ENCODE measurements at places on chromosomes 12 and 14. TPM values are rescaled to one million over a fixed set of nuclear protein-coding genes. Genes with fewer than 3 reads are reported as not detected.

DNA sequence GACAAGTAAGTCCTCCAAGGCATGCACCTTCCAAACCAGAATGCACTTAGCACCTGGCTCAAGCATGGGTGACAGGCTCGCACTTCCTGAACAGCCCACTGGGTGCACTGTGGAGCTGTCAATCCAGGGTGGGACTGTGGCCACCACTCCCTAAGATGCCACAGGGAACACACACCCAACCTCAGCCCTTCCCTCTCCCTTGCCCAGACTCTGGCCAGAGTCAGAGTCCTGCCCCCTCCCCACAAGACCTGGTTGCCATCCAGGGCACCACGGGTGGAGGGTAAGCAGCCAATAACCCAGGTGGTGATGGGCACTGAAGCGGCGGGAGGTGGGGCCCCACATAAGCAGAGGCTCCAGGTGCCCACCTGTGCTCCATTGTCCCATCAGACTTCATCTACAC is 160.6 kb downstream of the MYRFL start:
- no peak for DNase-seq

GRCh38 chr14:69651664-69652063 is 40.3 kb downstream of the SUSD6 start:
- no peak for DNase-seq

DNA sequence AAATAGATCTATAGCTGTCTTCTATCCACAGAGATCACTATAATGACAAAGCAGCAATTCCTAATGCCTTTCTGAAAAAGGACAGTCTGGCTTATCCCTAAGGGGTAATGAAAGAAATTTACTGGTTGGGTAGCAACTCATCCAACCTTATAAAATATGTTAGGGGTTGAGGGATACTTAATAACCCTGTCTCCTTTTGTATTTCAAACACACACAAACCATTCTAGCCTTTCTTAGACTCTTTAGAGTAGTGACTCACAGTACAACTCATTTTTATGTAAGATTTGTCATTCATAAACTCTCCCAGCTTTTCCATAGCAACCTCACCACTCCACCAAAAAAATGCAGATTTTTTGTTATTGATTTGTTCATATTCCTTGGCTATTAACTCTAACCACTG is 167.9 kb downstream of the FSCB start:
- DNase-seq = no peak

DNA sequence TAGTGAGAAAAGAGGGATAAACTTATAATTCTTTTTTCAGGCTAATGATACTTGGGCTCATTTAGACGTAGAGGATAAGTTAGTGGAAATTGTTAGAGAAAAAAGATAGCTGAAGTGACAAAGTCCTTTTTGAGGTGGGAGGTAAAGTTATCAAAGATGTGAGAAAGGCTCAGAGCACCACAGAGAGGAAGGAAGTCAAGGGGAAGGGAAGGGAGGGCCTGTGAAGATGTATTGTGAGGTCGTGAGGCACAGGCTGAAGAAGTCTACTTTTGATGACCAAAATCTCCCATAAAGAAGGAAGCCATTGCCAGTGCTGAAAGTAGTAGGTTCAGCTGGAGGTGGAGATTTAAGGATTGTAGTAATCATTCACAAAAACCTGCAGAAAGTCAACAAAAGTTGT is 19.4 kb upstream of the PTGDR start:
- DNase-seq = no peak

DNA sequence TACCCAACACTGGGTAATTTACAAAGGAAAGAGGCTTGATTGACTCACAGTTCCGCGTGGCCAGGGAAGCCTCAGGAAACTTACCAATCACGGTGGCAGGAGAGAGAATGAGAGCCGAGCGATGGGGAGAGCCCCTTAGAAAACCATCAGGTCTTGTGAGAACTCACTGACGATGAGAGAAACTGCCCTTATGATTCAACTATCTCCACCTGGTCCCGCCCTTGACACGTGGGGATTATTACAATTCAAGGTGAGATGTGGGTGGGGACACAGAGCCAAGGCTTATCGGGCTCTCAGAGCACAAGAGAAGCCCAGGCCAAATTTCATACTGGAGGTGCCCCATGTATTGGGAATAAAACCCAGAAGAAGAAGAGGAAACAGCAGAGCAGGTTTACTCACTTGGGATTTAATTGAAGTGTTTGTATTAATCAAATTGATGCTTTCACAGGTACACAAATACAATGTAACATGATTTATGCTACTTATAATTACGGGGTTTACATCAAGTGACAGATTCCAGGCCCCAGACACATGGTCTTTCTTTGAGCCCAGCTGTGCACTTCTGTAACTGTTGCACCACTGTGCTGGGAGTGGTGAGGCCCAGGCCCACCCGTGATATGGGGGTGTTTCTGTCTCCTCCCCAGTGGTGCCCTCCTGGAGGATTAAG is 8.2 kb upstream of the CCDC85C start:
- no peak for DNase-seq

Gene ATG2B
- polyA plus RNA-seq = 49.9 TPM

Gene JAG2
- 10.1 TPM for polyA plus RNA-seq

Data from renal cortex interstitium (tissue), 15 donors.